RWPE2 (cell line): ENCODE measurements at places on chromosomes 7 and 10.
A peak's percentile ranks its signal among the peaks of the same experiment; 100 is the strongest.

DNA sequence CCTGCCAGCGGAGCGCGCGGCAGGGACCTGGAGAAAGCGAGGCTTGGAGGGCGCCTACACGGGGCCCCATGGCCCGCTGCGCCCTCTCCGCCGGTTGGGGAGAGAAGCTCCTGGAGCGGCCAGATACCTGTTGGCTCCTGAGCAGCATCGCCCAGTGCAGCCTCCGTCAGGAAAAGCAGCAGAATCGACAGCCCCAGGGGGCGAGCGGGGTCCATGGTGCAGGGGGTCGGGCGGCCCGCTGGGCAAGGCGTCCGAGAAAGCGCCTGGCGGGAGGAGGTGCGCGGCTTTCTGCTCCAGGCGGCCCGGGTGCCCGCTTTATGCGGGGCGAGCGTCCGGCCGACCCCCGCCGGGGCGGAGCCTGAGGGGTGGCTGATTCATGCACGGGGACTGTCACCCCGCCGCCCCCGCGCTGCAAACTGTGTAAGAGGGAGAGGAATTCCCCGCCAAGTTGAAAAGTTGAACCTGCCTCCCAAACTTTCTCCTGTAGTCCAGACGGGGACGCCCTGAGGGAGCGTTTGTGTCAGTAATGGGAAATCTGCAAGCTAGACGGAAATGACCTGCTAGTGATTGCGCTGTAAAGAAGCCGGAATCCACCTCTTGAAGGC, at the start of gene TFPI2:
TFPI2 (minus strand) TSS at position 290 of the 605 bp plus-strand sequence; CDS start at position 215, 75 bp downstream.
- peak; percentile 84 for DNase-seq

- DNase-seq: no peak
Measured at GRCh38 chr10:28806488-28806941, 129.2 kb downstream of the BAMBI start.

DNA sequence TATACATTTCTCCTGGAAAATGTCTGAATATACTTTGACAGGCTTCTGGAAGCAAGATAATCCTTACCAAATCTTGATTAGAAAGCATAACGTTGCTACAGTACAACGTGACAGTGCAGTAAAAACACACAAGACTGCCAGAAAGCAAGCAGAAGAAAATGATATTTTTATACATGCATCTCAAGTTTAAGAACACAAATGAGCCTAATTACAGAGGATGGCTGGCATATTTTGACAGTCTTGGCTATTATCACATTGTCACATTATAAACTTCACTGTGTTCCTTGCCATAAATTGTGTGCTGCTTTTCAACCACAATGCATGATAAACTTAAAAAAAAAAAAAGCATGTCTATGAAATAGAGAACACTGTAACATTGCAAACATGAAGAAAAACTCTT, 4.3 kb downstream of the IKZF5 start:
- no peak for DNase-seq

- DNase-seq: no peak
Measured at GRCh38 chr10:49841615-49842332, 79.7 kb upstream of the OGDHL start.

- no peak for DNase-seq
Measured at GRCh38 chr7:158758586-158759244, 54.1 kb upstream of the NCAPG2 start.

GRCh38 chr7:75650681-75651080, 88.1 kb downstream of the HIP1 start:
- DNase-seq: no peak

GRCh38 chr10:75106242-75106641, 5.2 kb upstream of the SAMD8 start:
- no peak for DNase-seq

- DNase-seq: no peak
Measured at GRCh38 chr7:8115547-8116402, 146.2 kb downstream of the ICA1 start.

GRCh38 chr7:28858206-28858605, 99.9 kb downstream of the TRIL start:
- no peak for DNase-seq

DNA sequence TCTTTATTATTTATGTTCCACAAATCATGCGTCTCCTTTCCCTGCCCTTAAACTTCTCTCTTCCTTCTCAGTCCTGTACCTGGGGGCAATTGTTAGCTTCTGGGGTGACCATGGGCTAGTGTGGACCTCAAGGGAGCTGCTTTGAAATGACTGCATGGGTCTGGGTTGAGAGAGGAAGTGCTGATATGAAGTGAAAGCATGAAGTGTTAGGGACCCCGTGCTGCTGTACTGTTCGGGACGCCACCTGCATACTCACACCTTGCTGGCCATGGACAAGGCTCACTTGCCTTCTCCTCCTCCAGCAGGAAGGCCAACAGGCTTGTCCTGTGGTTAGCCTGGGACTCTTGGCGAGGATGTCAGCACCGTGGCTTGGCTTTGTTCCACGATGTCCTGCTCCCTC, 56.7 kb downstream of the MTPN start:
- DNase-seq: no peak

DNA sequence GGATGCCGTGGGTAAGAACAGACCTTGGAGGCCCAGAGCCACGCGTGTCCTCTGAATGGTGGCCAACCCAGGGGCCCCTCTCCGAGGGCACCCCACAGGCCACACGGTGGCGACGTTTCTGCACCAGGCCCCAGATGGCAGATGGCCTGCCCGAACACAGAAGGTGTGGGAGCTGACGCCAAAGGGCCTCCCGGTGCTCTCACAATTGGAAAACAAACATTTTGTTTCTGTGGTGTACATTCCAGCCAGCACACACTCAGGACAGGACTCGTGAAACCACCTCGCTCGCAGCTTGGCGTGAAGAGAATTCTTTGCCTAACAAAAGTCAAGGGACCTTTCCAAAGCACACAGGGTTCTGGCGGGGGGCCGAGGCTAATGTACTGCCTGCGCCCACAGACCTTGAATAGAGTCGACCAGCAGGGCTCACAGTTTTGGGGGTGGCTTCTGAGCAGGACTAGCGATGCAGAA, 112.1 kb downstream of the FAM53B start:
- DNase-seq: no peak

- no peak for DNase-seq
Measured at GRCh38 chr7:132453826-132454225, 122.4 kb downstream of the PLXNA4 start.

GRCh38 chr10:89738551-89739209, 37.3 kb downstream of the KIF20B start:
- DNase-seq: no peak

DNA sequence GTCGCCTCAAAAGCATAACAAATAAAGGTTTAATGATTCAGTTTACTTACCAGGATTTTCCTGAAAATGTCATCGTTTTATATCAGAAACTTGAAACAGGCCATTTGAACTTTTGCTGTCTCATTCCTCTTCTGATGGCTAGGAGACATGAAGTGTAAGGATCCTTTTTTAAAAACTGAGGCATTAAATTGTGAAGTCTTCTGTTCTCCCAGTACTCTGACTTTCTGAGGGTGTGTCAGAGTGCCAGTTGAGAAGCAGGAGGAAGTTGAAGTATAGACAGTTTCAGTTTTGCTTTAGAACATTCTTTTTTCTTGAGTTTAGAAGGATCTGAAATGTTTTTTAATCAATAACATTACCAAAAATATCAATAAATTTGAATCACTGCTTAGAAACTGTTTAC, at the start of gene SAMD9L:
SAMD9L (minus strand) TSS at position 242 of the 400 bp plus-strand sequence. CDS start 12,414 bp downstream, outside the sequence.
- DNase-seq: no peak

DNA sequence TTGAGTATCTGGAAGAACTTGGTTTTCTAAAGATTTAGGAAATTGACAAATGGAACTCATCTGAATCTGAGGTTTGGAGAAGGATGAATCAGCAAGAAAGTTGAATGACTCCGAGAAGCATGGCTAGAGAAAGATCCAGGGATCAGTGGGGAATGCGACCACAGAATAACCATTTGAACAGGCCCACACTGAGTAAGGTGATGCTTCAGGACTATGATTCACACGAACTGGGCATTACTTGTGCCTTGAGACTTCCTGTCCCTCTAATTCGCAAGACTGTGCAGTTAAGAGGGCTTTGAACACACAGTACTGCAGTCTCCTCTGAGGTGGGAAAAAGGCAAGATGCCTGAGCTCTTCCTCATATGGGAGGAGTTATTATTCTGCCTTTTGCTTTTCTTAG, 395.5 kb upstream of the POM121L12 start:
- DNase-seq: no peak

DNA sequence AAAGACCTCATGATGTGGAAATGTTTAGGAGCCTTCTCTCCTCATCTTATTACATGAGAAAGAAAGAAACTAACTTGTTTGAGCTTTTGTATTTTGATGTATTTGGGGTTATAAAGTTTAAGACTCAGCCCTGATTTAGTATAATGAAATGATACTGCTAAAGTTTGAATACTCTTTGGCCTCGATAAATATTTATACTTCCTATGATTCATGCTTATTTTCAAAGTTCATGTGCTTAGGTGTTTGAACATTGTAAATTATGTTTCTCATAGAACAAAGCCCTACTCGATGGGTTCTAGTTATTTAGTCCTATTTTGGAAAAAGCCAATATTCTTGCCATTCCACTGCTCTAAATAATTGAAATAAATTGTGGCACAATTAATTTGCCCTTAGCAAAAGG, 303.2 kb downstream of the ZWINT start:
- no peak for DNase-seq

GRCh38 chr10:103661198-103661950, 167.9 kb downstream of the NEURL1 start:
- DNase-seq: no peak

DNA sequence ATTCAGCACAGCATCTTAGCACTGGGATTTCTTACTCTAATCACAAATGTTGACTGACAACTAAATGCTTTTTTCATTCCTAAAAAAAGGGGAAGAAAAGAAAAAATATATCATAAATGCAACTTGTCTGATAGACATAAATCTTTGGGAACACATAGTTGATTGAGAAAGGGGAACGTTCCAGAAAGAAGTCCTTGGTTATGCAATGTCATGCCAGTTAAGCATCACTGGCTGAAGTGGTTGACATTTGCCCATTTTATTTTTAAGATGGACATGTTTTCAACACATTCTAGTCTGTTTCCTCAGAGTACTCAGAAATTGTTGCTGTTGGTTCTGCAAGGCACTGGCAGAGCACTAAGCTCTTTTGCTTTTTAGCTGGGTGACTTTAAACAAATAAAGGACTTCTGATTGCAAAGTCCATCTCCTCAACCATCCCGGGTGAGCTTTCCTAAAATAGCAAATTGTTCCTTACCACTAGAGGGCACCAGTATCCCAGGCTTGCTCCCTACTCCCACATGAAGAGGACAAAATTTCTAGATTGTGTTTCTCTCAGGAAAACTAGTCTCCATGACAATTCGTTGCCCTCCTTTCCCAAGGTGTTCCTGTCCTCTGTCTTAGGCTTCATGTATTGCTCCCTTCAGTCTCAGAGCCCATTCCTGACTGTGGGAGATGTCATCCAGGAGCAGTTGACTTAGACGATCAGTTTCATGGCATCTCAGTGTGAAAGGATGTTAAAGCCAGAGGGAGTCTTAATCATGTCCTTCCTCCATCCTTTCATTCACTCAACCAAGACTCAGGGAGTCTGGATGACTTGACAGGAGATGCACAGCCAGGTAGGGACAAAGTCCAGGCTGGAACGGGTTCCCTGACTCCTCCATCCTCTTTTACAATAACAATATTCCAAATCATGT, 23.9 kb downstream of the OPALIN start:
- DNase-seq: no peak

DNA sequence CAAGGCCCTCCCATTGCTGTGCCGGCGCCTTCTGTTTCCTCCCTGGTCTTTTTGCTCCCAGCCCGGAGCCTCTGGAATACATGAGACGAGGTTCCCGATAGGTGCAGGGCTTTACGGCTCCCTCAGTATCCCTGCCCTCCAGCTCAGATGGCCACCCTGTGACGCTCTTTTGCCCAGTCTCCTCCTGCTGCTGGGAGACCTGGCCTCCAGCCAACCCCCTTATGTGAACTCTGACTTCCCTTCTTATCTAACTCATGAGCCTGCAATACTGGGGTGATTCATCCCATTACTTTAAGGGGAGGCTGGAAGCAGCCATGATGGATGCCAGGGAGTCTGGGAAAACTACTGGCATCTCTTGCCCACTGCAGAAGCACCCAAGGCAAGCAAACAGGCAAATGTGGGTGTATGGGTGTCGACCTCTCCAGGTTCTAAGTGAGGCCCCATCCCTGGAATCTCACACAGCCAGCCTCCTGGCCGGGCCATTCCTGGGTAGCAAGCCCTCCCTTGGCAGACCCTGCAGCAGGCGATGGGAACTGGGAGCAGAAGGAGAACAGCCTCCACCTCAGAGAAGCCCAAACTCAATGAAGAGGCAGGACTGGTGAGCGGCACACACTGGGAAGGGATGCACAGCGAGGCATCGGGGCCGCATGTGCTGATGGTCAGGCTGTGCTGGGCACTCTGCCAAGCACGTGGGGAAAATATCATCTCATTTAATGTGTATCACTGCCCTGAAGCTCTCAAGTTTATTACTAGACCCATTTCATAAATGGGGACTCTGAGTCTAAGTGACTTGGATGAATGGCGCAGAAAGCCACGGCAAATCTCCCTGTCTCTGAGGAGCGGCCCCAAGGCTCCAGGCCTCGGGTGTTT, 97.5 kb downstream of the FAM53B start:
- no peak for DNase-seq

DNA sequence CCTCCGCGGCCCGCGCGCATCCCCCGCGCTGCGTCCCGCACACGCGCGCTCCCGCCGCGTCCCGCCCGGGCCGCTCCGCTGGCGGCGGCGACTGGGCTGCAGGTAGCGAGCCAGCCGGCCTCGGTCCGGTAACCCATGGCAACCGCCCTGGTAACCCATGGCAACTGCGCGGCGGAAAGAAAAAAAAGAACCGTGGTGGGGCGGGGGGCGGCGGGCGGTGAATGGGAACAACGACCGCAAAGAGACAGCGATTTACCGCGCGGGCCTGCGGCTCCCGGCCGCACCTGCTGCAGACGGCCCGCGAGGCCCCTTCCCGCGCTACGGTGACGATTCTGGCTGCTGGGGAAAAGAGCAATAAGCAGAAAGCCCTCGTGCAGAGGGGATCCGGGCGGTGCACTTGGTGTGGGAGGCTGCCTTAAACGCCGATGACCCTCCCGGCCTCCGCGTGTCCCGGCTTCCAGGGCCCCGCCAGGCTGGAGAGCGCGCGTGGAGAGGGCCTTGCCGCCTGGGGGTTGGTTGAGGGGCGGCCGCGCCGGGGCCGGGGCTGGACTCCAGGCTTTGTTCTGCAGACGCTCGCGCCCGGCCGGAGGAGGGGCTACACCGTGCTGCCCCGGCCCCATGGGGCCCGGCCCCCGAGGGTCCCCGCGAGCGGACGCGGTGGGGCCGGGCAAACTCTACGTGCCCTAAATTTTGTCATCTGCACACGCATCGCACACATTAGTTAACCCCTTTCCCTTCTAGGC, 84.7 kb downstream of the SNX10 start:
- DNase-seq: no peak

- no peak for DNase-seq
Measured at GRCh38 chr7:133217773-133218172, 35.1 kb upstream of the EXOC4 start.

- DNase-seq: no peak
Measured at GRCh38 chr7:70749831-70750230, 382.1 kb upstream of the GALNT17 start.

GRCh38 chr7:90736968-90737939, 141.1 kb downstream of the CDK14 start:
- DNase-seq: no peak
